Tongue (tissue), 3 donors: ENCODE measurements at places on chromosomes 3 and 15.

- DNase-seq: no peak
These were observed 71.8 kb downstream of the SYN2 start for GRCh38 chr3:12076031-12076430.

DNA sequence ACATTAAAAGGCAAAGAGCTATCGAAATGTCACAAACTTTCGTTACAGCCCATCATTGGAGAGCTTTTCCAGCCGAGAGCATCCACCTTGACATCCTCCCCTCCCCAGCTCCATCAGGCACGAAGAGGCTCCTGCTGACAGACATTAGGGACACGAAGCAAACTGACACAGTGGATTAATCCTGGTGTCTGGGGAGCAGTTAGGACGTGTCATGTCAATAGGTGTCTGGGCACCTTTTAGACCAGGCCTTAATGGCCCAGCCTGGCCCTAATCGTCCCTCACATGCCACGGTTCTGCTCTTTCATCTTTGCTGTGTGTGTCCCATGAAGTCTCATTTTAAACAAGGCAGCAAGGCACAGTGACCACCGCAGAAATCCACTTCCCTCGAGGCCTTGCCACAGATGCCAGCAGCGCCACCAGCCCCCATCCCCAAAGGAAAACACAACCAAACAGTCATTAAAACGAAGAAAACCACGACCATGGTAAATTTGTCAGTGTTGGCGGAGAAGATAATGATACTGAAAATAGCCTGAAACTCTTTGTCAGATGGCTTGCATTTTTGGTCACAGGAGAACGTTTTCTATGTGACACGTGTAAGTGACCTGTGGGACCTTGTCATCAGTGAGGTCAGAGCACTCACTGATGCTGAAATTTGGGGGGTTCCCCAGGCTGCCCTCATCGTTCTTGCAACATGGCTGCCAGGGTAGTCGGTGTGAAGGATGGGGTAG lies 16.3 kb upstream of the PCSK6 start:
- no peak for DNase-seq

- no peak for DNase-seq
These were observed 58.3 kb downstream of the GADL1 start for GRCh38 chr3:30836141-30836540.

GRCh38 chr3:182738583-182739411 lies 54.5 kb upstream of the ATP11B start:
- peak; percentile 31 for DNase-seq

DNA sequence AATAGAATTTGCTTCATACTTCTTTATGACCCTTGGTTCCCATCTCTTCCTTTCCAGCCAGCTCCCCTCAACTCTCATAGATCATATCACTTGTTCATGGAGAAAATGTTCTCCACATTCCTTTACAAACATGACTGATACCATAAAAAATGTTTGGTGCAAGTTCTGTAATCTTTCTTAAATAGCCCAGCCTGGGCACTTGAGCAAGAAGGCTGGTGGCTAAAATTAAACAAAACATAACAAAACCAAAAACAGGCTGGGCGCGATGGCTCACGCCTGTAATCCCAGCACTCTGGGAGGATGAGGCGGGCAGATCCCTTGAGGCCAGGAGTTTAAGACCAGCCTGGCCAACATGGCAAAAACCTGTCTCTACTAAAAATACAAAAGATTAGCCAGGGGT lies 8.9 kb upstream of the POLR2M start:
- no peak for DNase-seq

- no peak for DNase-seq
These were observed 52.9 kb upstream of the BCL6 start for GRCh38 chr3:187798126-187798525.

DNA sequence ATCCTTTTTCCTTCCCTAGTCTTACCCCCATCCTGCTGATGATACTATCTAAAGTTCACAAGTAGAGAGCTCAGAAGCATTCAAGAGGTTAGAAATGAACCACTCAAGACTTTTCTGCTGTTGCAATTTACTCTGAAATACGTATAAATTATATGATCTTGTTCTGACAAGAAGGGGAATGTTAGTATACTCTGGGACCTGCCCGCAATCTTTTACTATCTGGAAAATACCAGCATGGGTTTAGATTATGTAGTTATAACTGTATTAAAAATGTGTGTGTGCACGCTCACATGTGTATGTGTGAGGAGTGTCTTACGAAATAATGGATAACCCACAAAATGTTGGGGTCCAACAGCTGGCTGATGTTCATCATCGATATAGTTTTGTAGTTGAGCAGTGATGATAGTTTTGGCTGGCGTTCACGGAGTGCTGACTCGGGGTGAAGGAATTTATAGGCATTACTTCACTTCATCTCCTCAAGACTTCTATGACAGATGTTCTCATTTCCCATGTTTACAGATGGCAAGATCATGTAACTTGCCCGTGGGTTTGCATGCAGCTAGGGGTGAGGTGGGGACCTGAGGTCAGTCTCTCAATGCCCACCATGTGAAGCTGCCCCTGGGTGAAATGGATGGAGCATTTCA lies 297.5 kb upstream of the LYSMD4 start:
- DNase-seq: no peak

GRCh38 chr15:25862472-25863110 lies 536 bp downstream of the ATP10A start:
- DNase-seq: no peak

GRCh38 chr3:81998139-81998755 lies 236.8 kb upstream of the GBE1 start:
- peak; percentile 90 for DNase-seq

GRCh38 chr3:196726788-196727675 lies 12.6 kb upstream of the PAK2 start:
- DNase-seq: no peak

- DNase-seq: no peak
These were observed 8.1 kb downstream of the CPN2 start for GRCh38 chr3:194342861-194343560.

DNA sequence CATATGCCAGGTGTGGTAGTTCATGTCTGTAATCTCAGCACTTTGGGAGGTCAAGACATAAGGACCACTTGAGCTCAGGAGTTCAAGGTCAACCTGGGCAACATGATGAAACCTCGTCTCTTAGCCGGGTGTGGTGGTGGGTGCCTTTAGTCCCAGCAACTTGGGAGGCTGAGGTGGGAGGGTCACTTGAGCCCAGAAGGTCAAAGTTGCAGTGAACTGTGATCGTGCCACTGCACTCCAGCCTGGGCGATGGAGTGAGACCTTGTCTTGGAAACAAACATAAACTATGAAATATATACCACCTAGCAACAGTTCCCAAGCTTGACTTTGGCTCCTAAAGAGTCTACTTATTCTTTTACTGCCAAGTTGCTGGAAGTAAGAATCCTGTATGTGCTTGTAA lies 30.9 kb downstream of the UBE3A start:
- no peak for DNase-seq

DNA sequence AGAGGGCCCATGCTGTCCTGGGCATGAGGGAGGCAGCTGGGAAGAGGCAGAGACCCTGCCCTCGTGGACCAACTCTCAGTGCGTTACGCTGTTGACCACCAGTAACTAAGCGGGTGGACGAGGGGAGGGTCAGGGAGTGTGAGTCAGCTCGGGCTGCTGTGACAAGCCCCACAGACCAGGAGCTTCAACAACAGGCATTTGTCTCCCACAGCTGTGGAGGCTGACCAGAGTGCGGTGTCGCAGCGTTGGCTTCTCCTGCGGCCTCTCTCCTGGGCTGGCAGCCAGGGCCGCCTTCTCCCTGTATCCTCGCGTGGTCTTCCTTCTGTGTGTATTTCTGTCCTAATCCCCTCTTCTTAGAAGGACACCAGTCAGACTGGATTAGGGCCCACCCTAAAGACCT lies 13.0 kb downstream of the EFCC1 start:
- no peak for DNase-seq

GRCh38 chr3:141243271-141243707 lies 11.7 kb downstream of the PXYLP1 start:
- no peak for DNase-seq

DNA sequence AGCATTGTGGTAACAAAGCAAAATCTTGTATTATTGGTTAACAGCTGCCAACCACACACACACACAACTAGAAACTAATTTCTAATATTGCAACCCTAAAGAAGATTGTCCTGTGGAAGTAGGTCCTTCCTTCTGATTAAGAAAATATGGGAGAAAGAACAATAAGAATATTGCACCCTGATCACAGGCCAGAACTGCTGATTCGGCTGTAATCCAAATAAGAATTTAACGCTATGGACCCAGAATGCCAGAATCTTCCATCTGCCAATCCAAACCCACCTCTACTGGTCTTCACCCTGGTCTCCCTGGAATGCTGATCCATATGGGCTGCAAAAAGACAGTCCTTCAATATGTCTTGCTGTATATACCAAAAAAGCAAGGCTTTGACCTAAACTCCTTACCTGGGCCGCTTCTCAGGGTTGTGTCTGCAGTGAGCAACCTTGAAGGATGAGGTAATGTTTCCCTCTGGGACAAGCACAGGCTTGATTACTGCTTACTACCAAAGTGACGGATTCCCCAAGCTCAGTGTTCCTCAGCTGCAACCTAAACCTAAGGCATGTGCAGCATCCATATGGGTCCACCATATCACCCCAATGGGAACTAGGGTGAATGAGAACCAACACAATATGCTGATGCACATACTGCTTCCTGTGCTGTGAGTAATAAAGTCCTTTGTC lies 8.0 kb downstream of the CCDC14 start:
- DNase-seq: no peak

GRCh38 chr3:132629928-132630327 lies 29.7 kb downstream of the ACAD11 start:
- DNase-seq: no peak

GRCh38 chr3:86996261-86996955 lies 5.5 kb upstream of the VGLL3 start:
- DNase-seq: no peak

DNA sequence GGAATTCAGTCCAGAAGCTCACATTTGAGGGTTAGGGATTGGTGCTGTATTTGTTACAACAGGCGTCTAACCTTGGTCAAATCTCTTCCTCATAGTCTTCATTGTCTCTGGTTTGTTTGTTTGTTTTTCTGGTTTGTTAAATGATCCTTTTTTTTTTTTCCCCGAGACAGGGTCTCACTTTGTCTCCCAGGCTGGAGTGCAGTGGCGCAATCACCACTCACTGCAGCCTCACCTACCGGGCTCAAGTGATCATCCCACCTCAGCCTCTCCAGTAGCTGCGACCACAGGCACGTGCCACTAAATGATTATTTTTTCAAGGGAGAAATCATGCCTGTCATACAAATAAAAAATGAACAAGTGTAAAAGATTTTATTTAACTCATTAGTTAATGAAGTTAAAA lies 14.3 kb upstream of the ADPGK start:
- no peak for DNase-seq

- peak; percentile 28 for DNase-seq
These were observed 32.5 kb downstream of the CHAC1 start for GRCh38 chr15:40985541-40986330.

DNA sequence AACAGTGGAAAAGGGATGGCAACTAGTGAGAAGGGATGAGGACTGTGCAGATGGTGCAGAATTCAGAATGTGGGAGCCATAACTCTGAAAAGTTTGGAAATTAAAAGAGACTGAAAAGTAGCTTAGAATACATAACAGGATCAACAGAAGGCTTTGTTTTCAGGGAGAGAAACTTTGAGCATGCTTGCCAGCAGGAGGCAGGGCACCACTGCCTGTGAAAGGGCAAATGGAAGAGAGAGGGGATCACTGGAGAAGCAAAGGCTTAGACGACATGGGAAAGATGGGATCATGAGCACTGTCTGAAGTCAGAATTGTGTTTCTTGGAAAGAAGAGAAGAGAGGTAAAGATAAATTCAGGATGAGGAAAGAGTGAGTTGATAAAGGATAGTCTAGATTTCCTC lies 99.6 kb downstream of the ABI3BP start:
- no peak for DNase-seq

DNA sequence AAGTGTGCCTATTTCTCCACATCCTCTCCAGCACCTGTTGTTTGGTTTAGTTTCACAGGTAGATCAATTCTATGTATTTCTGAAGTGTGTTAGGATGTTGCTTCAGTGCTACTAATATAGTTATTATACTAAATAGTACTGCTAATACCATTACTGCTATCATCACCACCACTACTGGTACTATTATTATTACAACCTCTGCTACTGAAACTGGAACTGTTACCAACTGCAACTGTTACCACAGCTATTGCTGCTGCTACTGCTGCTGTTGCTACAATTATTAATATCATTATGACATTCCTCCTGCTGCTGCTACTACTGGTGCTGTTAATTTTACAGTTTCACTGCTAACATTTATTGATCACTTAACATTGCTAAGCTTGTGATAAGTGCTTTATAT lies 8.3 kb upstream of the LMOD3 start:
- DNase-seq: no peak

- peak; percentile 80 for DNase-seq
These were observed 64.8 kb upstream of the HEG1 start for GRCh38 chr3:125120379-125121122.

GRCh38 chr3:148238421-148238821 lies 459.3 kb upstream of the AGTR1 start:
- DNase-seq: peak; percentile 15

GRCh38 chr15:63501256-63502089 lies 2.9 kb upstream of the USP3 start:
- peak; percentile 93 for DNase-seq

DNA sequence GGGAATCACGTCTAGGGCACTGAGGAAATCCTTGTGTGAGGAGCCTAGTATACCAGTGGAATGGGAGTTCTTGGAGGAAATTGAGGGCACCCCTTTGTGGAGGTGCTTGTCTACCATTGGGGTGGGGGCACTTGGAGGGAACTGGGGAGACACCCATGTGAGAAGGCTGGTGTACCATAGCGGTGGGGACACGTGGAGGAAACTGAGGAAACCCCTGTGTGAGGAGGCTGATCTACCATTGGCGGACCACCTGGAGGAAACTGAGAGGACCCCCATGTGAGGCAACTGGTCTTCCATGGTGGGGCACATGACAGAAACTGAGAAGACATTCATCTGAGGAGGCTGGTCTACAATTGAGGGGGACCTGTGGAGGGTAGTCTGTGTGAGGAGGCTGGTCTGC lies 164.5 kb downstream of the FBLN2 start:
- DNase-seq: no peak

DNA sequence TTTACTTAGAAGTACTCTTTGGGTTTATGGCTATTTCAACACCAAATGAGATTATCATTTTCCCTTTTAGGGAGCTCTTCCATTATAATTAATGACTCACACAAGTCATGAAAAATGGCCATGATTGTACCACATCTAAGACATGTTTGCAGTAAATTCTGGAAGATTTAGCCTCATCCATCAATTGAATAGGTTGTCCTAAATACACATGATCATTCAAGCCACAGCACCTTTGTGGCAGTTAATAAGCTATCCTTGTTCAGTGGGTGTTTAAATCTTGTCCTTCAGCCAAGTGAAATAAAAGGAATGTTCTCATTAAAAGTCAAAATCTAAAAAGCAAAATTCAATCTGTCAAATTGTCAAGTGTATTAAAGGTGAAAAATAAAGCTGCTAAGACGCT lies 237.5 kb downstream of the ZPLD1 start:
- no peak for DNase-seq
